ENCODE measurements at places on chromosomes 3 and 15.
A peak's percentile ranks its signal among the peaks of the same experiment; 100 is the strongest.

GRCh38 chr3:142664819-142665218 is 59.0 kb upstream of the TRPC1 start:
- no peak for DNase-seq

DNA sequence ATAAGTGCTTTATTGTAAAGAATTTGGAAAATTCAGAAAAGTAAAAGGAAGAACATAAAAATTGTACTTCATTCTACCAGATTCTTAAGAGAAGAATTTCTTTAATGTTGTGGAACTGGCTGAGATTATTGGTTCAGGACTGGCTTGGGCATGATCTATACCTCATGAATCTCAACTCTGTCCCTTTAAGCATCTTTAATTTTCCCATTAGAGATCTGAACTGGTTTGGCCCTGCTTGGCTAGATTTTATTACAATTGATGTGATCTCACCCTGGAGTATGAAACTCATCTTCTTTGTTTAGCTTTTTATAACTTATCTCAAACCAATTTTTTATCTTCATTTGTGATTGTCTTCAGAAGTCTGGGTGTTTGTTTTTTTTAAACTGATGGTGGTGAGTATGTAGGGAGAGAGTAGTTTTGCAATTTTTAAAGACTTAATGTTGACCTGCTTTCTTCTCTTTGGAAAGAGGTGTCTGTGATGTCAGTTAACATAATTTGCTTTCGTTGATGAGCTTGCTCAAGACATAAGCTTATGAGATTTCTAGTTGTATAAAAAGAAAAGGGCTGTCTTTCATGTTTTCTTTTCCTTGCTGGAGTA is 61.9 kb downstream of the ZNF609 start:
- no peak for DNase-seq

GRCh38 chr15:100125401-100126191 is 216.2 kb downstream of the ADAMTS17 start:
- DNase-seq: no peak

- no peak for DNase-seq
Observed at GRCh38 chr3:46335541-46335940, 18.4 kb upstream of the CCR2 start.

DNA sequence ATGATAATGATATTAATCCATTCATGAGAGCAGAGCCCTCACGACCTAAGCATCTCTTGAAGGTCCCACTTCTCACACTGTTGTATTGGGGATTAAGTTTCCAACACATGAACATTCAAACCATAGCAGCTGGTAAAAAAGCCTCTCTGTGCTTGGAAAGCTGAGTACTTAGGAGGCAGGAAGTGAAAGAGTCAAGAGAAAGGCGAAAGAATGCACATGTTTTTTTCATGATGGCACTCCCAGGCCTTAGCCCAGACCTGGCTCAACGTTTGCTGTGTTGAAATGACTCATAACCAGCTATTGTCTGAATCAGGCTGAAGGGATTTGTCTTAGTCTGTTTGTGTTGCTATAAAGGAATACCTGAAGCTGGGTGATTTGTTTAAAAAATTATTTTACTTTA is 84.4 kb upstream of the RGMA start:
- DNase-seq: no peak

- DNase-seq: no peak
Observed at GRCh38 chr3:99781761-99782160, 35.9 kb upstream of the CMSS1 start.

DNA sequence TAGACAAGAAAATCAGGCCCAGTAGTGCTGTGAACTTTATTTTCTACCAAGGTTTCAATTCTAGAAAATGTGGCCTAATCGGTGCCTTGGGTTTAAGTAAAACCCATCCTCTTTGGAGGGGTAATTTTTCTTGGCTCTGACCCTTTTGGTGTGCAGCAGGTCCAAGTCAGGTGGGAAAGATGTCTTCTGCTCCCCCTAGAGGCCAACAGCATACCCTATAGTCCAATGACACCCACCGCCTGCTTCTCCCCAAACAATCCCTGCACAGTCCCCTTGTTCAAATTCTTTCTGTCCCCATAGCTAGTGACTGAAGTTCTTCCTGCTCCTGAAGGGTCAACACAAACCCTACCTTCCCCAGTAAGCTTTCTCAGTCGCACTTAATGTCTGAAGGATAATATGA is 261.8 kb upstream of the GOLGA6L4 start:
- no peak for DNase-seq

DNA sequence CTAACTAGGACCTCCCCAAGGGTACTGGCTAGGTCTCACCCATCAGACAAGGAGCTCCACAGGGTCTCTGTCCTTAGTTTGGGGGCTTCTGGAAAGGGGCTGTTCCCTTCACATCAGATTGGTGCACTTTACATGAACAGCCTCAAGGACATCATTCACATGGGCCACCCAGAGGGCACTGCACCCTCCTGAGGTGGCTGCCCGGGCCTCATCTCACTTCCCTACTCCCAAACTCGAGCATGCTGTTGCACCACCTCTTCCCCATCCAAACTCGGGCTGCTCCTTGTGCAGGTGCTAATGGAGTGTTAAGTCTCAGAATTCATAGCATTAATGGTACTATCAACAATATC is 48.1 kb downstream of the RAB11A start:
- no peak for DNase-seq

DNA sequence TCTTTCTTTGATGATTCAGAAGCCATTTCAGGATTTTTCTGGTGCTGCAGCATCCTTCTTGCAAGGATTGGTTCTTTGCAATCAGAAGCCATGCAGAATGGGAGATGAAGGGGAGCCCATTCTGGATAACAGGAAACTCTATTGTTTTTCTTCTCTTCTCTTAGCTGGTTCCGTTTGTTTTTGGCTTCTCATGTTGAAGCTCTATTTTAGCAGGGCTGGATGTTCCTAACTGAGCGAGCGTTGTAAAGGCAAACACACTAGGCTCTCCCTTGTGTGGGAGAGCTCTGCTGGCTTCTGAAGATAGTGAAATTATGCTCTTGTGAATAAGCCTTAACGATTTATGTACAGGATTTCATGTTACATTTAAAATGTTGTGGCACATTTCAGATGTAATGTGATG is 8.3 kb downstream of the CACNA1D start:
- no peak for DNase-seq

DNA sequence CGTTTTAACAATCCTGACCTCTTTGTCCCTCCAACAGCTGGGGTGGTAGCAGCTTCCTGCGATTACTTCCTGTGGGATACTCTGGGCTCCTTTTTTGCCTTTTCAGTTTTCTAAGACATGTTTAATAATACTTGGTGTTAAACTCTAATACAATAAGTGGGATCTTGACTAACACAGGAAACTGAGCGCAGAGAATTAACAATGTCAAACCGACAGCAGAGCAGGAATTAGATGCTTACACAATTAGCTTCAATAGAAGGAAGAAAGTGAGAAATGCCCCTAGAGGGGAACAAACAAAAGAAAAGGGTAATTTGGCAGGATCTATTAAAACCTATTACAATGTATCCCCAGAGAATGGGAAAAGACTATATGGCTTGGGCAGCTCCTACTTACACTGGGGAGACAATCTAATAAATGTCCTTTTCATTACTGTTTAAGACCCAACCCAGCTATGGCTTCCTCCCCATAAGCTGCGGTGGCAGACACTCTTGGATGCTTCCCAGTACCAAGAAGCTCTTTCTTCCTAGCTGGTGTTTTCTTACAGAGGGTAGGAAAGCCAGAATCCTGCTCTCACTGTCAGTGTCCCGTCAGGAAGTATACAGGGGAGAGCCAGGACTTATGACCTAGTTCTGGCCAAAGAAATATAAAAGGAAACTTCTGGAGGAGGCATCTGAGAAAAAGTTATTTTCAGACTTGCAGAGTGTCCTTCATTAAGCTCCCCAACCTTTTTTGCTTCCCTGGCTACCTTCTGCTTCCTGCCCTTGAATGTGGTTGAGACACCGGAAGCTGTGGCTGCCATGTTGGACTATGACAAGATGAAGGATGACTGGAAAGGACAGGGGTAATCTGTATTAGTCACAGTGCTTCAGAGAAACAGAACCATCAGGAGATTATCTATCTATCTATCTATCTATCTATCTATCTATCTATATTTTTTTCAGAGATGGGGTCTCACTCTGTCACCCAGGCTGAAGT is 194.1 kb upstream of the KBTBD8 start:
- DNase-seq: no peak

- no peak for DNase-seq
Observed at GRCh38 chr3:13590841-13591520, 42.1 kb downstream of the FBLN2 start.

DNA sequence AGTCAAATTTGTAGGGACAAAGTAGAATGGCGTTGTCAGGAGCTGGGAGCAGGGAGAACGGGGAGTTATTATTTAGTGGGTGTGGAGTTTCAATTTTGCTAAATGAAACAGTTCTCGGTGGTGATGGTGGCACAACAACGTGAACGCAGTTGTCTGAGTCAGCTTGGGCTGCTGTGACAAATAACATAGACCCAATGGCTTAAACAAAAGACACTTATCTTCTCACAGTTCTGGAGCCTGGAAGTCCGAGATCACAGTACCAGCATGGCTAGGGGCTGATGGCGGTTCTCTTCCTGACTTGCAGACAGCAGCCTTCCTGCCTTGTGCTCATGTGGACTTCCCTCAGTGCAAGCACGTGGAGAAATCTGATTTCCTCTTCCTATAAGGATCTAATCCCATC is 90.2 kb downstream of the CHSY1 start:
- no peak for DNase-seq

DNA sequence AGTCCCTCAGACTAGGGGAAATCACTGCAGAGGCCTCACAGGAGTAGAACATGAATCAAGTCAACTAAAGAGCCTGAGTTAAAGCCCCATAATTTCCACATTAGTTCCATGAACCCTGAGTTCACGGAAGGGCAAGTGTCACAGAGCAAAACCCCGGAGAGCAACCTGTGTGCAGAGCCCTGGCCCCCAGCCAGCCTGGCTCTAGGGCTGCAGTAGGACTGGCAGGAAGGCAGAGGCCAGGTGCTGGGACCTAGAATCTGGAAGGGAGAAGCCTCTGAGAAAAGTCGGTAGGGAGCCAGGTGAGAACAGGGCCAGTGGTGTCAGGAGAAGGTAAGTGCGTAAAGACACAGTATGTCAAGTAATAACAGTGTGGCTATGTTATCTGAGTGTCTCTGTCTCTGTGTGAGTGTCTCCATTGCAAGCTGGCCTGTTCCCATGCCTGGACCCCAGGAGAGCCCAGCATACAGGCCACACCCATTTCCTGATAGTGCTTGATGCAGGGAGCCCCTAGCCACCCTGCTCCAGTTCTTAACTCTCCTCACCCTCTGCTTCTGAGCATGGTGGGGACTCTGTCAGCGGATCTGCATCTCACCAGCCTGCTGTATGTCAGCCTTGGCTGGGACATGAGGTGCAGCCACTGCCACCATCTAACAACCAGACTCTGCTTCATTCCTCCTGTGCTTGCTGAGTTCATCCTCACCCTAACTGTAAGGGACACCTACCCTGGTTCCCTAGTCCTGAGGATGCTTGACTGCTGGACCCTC is 11.3 kb upstream of the MANF start:
- DNase-seq: no peak

DNA sequence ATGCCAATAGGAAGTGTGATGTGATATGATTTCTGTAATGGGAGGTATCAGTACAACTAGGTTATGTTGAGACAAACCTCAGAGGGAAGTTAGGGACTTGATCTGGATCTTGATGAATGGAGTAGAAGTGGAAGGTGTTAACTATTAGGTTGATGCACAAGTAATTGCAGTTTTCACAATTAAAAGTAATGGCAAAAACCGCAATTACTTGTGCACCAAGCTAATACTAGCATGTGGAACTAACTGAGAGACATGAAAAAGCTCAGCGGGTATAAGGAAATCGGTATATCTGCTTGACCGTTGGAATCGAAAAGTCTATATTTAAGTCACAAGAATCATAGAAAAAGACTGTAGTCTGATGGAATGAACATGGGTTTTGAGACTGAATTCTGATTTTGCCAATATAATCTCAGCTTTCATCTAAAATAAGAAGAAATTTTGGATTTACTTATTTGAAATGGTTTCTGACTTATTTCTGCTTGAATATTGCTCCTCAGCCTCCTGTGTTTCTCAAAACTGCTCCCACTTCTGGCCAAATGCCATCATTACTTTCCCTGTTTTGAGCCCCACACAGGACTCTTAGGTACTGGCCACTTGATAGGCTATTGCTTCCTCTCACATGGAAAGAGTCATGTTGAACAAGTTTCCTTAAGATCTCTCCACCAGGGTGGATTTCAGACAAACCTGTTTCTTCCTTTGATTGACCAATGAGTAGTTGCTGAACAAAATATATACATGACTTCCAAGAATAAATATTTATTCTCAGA is 271.5 kb upstream of the COL8A1 start:
- DNase-seq: no peak

DNA sequence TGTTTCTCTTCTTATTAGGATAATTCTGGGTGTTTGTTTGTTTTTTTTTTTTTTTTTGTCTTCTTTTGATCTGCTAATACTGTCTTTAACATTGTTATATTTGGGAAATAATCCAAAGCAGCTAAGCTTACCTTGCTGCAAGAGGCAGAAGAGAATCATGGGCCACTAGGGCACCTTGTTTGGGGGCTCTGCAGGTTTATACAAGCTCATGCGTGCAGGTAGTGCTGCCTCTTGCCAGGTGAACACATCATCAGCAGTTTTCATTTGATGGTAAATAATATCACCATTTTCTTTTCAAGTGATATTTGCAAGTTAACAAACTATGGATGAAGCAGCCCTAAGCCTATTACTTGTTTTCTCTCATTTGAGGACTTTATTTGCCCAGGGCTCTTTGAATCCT is 37.9 kb downstream of the MAP3K13 start:
- no peak for DNase-seq

DNA sequence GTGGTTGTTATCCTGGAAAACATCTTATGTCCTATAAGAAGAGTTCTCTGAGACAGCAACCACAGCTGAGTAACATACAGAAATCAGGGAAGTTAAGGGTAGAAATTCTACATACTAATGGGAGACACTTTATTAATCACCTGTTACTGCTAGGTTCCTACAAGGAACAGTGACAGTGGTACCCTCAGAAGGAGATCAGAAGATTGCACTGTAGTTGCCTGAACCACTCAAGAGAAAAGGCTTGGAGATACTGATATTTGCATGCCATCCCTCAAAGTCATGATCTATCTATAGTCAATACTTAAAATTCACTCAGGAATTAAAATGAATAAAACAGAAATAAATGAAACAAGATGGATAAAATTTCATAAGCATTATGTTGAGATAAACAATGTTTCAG is 136.0 kb downstream of the LMLN start:
- DNase-seq: no peak

GRCh38 chr15:99059010-99059981 is 45.6 kb upstream of the SYNM start:
- DNase-seq: peak; percentile 78

GRCh38 chr3:154971341-154971740 is 108.8 kb upstream of the MME start:
- DNase-seq: no peak
